ENCODE measurements at places on chromosomes 11 and 22.

DNA sequence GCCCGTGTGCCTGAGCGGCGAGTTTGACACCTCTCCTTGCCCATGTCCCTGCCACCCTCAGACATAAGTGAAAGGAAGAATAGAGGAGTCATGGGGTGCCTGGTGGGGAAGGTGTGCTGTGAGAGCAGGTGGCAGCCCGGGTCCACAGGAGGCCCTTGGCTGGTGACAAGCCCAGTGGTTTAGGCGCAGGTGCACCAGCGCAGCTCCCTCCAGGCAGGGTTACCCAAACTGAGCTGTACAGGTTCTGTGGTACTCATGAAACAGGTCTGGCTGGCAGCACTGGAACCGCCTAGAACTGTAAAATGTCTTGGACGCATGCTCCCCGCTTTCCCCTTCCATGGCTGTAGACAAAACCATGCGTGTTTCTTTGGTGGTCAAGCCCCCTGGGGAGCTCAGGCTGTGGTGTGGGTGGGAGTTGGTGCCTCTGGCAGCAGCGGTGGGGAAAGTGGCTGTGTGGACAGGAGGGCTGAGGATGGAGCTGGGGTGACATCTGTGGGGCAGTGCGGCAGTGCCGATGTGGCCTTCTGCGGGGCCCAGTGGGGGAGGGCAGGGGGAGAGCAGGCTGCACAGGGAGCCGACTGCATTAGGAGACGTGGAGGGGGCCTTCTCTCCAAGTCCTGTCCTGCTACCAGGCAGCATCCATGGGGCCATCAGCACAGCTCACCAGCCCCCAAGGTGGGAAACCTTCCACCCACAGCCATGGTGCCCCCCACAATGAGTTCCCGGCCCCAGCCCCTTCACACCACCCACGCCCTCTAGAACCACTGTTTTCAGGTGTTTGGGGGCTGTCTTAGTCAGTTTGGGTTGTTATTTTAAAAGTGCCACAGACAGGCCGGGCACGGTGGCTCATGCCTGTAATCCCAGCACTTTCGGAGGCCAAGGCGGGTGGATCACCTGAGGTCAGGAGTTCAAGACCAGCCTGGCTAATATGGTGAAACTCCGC lies 5.6 kb upstream of the GTSE1 start:
- no peak for DNase-seq

- peak; percentile 18 for DNase-seq
These were observed 13.7 kb downstream of the SULT4A1 start for GRCh38 chr22:43848366-43849171.

DNA sequence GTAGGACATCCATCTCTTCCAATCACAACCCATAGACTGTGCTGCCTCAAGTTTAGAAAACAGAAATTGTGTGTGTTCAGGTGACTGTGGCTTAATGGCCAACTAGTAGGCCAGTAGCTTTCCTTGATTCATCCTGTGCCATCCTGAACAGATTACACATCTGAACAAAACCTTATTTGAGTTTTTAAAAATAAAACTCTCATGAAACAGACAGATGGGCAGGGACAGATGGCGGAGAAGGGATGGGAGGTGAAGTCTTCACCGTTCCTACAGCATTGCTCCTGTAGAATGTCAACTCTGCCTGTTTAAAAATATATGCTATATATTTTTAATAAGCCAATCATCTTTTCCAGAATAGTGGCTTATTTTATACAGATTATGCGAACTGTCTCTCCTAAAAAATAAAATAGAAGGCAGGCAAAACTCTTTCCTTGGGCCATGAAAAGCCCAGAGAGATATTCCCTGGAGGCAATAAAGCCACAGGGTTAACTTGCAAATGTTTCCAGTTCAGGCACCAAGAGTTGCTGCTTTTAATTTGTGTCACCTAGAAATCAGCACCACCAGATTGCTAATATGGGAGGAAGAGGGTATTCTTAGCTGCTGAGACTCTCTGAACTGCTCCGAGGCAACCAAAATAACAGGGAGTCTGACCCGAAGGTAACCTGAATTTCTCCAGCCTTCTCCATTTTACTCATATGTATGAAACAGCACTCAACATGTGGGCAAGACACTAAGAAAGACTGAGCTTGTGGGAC lies 861.2 kb downstream of the OPCML start:
- DNase-seq = no peak

DNA sequence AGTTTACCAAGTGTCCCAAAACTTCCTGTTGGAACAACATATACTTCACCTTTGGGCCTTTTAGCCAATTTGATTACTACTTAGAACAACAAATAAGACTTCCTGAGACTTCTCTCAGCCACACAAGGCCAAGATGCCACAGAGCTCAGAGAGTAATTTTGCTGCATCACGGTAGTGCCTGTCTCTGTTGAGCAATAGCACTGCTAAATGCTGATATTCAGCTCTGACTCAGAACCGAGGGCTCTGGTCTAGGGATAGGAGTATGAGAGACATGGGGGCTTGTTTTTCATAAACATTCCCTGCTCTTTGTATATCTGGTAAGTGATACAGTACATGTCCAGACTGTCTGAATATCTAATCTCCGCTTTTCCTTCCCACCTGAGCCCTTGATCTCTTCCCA lies 260.4 kb upstream of the ARHGAP20 start:
- DNase-seq = no peak

- DNase-seq = peak; percentile 32
These were observed 46.2 kb downstream of the FAM83F start for GRCh38 chr22:40040927-40041326.

DNA sequence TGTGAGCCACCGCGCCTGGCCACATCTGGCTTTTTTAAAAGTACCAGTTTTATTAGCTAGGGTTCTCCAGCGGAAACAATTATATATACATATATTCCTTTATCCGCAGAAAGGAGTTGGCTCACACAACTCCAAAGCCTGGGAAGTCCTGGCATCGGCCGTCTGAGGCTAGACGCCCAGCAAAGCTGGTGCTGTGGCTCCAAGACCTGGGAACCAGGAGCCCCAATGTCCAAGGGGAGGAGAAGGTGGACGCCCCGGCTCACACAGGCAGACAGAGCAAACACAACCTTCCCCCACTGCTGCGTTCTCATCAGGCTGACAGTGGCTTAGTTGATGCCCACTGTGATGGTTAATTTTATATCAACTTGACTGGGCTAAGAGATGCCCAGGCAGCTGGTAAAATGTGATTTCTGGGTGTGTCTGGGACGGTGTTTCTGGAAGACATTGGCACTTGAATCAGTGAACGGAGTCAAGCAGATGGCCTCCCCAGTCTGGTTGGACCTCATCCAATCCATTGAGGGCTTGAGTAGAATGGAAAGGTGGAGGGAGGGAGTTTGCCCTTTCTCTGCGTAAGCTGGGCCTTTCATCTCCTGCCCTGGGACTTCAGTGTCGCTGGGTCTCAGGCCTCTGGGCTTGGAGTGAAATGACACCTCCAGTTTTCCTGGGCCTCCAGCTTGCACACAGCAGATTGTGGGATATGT lies 904.4 kb downstream of the BRD1 start:
- no peak for DNase-seq

DNA sequence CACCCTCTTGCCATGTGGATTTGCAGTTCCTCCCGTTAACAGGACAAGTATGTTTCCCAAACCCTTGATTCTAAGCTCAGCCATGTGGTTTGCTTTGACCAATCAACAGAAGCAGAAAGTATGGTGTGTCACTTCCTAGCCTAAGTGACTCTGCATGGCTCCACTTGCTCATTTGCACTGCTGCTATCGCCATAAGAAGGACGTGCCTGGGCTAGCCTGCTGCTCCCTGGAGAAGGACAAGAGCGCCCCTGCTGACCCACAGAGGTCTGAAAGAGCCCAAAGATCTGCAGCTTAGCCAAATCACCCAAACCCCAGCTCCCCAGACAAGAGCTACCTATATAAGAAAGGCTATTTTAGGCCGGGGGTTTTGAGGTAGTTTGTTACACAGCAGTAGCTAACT lies 18.0 kb downstream of the TBRG1 start:
- DNase-seq = no peak

GRCh38 chr11:27317751-27318150 lies 45.3 kb downstream of the CCDC34 start:
- peak; percentile 22 for DNase-seq

GRCh38 chr11:66112601-66113499 lies 42.8 kb downstream of the PACS1 start:
- DNase-seq = peak; percentile 74

DNA sequence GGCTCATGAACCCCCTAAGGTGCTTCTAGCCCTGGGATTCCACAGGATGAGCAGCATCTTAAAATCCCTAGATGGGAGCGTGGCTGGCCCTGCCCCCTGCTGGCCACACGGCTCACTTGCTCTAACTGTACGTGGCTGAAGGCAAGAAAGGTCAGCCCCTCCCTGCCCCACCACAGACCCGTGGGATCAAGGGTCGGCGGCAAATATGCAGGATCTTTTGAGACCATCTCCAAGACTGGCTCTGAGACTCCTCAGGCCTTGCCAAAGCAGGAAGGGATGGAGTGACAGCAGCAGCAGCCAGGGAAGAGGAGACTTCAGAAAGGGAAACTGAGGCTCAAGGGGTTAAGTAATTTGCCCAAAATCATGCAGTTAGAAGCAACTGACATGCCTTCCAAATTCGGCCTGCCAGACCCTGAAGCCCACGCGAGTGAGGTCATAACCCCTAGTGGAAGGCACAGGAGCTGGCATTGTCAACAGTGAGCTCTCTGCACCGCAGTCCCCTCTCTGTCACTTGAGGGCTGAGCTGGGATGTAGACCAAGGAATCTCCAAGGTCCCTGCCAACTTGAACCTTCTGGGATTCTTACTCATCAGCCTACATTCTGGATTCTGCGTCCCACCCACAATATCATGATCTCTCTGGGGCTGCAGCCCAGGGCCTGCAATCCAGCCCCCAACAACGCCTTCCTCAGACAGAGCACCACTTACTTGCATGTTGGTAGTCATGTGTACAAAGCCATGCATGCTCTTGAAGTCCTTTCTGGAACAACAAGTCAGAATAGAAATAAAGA lies 31.4 kb downstream of the CREB3L1 start:
- DNase-seq = peak; percentile 66

DNA sequence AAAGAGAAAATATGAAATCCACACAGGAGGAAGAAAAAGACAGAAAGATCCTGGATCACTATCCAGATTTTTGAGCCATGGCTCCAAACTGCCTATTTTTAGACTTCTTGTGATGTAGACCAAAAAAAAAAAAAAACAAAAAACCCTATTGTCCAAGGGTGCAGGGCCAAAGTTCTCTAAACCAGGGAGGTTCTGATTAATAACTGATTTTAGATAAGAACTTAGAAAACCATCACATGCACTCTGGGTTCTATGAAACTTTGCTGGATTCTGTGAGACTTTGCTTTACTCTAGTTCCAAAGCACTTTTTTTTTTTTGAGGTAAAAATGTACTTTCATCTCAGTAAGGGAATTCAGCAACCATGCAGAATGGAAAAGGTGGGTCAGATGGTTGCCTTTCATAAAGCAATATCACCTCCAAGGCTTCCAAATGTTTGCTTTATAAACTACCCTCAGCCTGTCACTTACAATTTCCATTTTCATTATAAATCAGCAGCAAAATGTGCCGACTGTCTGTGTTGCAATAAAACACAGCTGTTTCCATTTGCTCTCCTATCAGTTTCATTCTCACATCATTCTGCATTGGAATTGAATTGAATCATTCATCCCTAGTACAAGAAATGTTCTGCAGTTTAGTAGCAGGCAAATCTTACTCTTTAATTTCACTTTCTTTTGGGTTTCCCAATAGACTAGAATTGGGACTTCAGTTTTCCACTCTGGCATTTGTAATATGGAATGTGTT lies 1584.3 kb upstream of the RAG2 start:
- DNase-seq = no peak

GRCh38 chr11:74611369-74611861 lies 19.0 kb downstream of the POLD3 start:
- peak; percentile 45 for DNase-seq

DNA sequence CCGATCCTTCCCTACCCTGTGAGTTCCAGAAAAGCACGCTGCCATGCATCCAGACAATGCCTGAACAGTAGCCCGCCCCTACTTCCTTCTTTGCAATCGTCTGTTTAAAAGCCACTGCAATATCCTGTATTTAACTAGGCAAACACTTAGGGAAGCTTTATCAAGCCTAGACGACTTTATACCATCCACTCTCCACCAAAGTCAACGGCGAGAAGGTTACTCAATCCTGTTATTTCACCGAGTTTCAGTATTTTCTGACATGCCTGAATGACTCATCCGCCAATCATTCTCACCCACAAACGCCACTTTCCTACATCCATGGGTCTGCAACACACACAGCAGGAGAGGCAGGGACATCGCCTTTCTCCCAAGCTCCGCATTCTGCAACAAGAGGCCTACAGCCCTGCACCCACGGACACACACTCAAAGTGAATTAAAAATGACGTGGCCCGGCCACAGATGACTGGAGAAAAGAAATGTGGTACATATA lies 9.3 kb downstream of the CELSR1 start:
- peak; percentile 95 for DNase-seq

GRCh38 chr11:123357990-123358827 lies 71.9 kb upstream of the GRAMD1B start:
- DNase-seq = no peak

DNA sequence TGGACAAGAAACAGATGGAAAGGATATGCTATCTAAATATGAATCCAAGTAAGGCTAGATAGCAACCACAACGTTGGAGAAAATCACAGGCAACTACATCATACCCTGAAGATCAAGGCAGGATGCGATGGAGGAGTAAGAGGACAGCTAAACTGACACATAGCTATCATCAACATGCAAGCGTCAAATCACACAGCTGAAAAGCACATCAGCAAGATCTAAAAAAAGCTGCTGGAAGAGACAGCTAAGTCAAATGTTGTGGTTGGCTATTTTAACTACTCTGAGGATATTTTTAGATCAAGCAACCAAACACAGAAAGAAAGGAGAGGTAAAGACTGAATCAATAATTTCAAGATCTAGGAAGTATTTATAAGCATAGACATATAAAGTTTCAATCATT lies 466.9 kb downstream of the BRD1 start:
- no peak for DNase-seq

- no peak for DNase-seq
These were observed 14.1 kb downstream of the WT1 start for GRCh38 chr11:32420937-32421901.

DNA sequence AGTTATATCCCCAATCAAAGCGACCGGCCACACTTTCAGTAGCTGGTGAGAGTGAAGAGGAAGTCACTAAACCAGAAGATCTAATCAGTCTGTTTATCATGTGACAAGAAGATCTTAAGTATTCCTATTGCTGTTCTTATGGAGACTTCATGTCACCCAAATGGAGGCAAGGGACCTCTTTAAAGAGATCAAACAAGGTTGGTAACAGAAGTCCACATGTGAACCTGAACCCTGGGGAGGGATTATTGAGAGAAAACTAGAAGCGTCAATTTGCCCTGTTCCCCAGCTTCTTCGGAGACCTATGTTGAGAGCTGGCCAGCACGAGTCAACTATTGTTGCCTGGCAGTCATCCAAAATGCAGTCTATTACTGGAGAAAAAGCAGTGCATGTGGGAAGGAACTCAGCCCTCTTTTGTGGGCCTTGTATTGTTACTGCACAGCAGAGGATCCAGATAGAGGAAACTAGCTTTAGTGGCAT lies 76.9 kb upstream of the CTSC start:
- DNase-seq = peak; percentile 39

GRCh38 chr11:62574363-62575071 lies 826 bp upstream of the EEF1G start:
- DNase-seq = no peak

GRCh38 chr11:134442246-134442645 lies 30.2 kb upstream of the B3GAT1 start:
- no peak for DNase-seq

- no peak for DNase-seq
These were observed 123.6 kb upstream of the TIMP3 start for GRCh38 chr22:32677876-32678275.

- peak; percentile 58 for DNase-seq
These were observed 39.4 kb upstream of the CFAP300 start for GRCh38 chr11:102007567-102008437.

All from ACHN (cell line).